Amygdala (tissue), 56 donors: ENCODE measurements at places on chromosomes 13 and 19.

- no peak for DNase-seq
These were observed 2741.4 kb downstream of the PCDH9 start for GRCh38 chr13:64488731-64489130.

DNA sequence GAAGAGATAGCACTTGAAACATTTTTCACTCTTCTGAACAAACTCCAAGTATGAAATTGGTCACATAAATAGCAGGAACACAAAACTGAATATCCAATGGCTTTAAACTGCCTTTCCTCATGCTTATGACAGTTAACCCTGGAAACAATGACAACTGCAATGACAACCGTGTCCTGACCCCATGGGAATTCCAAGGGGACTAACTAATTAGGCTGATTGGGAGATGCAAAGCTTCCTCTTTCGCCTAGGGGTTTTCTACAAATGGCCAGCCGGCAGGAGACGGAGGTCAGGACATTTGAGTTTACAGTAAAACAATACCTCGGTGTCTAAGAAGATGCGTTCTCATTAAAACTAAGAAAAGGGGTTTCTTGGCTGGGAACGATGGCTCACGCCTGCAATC is 53.0 kb upstream of the URAD start:
- DNase-seq: no peak

GRCh38 chr19:46925548-46925950 is 64.8 kb downstream of the ARHGAP35 start:
- DNase-seq: no peak

DNA sequence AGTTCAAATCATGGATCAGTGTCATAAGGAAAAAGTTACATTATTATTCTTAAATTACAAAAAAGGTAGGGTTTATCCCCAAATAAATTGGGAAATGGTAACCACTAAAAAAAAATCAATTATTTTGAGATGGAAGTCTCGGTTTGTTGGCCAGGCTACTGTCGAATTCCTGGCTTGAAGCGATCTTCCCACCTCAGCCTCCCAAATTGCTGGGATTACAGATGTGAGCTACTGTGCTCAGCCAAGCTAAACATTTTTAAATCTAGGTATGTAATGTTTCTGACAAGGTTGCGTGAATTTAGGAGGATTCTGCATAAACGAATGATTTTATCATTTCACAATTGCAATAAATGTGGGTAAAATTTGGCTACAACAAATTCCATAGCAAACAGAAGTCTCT is 2.0 kb downstream of the NAA16 start:
- no peak for DNase-seq

DNA sequence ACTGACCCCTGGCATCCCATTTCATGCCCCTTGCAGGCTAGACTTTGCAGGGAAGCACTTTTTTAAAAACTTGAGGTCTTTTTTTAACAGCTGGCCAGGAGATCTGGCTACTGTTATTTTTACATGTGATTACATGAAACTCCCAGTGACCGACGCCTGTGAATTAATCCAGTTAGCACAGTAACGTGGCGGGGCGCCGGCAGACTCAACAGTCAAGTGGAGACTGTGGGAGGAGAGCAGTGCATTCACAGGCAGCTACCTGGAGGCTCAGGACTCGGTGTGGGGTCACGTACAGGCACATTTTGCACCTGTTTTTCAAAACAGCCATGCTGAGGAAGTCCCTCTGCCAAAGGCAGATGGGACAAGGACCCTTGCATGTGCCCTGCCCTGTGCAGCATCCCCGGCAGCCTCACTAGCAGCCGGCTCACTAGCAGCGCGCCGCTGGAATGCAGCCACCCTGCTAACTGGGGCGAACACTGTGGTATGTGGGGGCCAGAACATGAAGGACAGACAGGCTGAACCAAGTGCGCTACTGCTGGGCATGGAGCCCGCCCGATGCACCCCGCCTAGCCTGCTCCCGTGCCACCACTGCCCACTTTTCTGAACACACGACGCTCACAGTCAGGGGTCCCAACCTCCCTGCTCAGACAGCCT is 18.7 kb downstream of the CAPS start:
- no peak for DNase-seq

DNA sequence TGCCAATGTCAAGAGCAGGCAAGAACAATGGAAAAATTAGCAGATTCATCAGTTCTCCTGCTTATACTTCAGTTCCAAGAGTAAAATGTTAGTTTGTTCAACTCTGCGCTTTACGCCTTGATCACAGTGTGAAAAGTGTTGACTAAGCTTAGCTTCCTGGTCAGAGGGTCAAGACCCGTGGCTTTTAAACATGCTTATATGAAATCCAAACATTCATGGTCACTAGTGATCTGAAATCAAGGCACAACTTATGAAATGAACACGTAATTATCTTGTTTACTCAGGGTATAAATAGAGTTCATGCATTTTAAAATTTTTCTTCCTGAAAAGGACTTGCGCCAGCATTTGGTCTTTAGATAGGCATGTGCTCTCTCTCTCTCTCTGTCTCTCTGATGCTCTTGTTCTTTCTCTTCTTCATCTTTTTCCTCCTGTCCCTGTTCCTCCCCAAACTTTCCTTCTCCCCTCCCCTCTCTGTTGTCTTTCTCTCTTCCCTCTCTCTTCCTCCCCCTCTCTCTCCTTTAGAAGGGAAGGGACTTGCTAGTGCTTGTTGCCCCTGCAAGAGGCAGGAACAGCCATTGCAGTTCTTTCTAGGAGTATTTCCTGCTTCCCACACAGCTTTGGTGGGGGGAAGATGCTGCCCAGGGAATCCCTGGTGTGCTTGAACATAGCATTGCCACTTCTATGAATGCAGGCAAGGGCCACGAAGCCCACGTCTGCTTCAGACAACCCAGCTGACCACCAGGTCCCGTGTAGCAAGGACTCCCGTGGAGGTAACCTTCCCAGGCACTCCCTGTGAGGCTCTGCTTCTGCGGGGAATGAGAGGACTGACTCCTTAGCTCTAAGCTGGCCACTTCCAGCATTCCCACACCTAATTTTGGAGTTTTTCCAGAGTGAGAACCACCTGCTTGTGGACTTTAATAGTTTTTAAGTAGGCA is 7.1 kb upstream of the ZNF536 start:
- DNase-seq: no peak

- no peak for DNase-seq
These were observed 166.3 kb downstream of the STK24 start for GRCh38 chr13:98410612-98411011.

- no peak for DNase-seq
These were observed 30.3 kb downstream of the LAMP1 start for GRCh38 chr13:113327391-113327765.

- DNase-seq: no peak
These were observed 57.3 kb downstream of the MBD3L2B start for GRCh38 chr19:6963937-6964336.

DNA sequence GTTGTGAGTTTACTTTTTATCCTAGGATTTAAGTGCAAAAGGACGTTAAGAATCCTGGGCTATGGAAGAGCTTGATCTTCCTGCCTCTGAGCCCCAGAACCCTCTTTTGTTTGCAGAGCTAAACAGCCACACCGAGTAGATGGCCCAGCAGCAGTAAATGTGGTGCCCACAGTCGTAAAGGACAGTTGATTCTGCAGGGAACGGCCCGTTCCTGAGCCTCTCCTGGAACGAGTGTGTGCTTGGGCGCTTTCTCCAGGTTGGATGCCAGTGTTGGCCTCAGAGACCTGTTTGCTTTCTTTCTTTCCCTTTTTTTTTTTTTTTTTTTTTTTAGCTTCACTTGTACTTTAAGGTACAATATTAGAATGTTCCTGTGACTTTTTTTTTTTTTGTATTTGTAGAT is 41.7 kb downstream of the SPATA13 start:
- DNase-seq: no peak

GRCh38 chr13:29926098-29926476 is 75.7 kb upstream of the UBL3 start:
- no peak for DNase-seq

DNA sequence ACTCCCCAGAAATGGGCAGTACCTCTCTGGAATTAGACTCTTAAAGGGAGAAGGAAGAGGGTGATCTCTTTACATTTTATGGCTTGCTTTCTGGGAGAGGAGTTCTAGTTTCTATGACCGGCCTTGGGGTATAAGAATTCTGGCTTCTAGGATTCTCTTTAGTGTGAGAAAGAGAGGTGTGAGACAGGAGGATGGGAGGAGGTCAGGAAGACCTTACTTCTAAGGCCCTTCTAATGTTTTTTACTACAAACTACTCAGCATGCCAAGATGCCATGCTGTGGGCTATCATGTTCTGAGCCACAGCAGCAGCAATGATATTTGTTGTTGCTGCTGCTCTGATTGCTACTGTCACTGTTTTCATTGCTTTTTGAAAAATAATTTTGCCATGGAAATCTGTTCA is 538.3 kb downstream of the SLITRK6 start:
- DNase-seq: no peak

DNA sequence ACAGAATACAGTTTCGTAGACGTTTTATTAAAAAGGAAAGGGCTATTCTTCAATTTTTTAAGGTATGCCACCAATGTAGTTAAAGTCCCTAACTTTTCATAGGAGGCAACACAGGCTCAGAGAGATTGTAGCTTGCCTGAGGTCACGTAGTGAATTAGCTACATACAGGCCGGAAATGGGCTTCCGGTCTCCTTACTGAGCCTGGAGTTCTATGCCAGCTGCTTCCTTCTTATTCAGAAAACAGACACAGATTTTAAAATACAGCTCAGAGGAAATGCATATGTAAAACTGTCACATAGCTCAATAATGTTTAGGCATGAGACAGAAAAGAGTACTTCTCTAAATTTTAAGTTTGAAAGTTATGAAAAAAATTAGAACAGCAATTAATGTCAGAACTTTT is 85.4 kb upstream of the TUBA3C start:
- DNase-seq: no peak

GRCh38 chr13:54373211-54373610 is 1344.6 kb downstream of the OLFM4 start:
- no peak for DNase-seq

DNA sequence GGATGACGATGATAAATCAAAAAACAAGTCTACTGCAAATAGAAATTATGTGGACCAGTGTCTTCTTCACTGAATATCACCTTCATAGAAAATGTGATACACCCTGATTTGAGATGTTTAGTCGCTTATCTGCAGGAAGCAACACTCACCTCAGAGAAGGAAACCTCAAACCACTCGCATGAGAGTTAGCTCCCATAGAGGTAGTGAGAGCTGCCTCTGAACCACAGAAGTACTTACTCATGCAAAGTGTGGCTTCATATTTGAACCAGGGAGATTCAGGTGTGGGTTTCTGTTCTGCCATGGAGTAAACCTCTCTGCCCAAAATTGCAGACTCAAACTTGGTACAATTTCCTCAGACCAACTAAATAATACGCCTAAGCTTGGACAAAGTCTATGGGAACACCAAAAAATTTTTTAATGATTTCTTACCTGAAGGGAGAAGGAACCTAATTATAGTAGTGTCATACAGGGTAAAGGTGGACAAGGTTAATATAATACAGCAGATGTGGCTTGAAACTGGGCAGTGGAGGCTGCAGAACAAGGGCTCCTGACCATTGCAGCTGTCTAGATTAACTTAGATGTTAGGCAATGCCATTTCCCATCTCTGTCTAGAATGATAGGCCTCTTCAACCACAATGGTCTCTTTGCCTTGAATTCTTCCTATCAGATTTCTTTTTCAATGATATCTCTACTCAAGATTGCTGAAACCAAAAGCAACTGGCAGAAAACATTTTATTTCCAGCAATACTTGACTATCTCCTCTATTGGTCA is 29.6 kb upstream of the RCBTB2 start:
- DNase-seq: no peak

- no peak for DNase-seq
These were observed 33.7 kb downstream of the VSTM1 start for GRCh38 chr19:54029930-54030490.

GRCh38 chr13:44220948-44221347 is 152.7 kb upstream of the SERP2 start:
- DNase-seq: no peak

DNA sequence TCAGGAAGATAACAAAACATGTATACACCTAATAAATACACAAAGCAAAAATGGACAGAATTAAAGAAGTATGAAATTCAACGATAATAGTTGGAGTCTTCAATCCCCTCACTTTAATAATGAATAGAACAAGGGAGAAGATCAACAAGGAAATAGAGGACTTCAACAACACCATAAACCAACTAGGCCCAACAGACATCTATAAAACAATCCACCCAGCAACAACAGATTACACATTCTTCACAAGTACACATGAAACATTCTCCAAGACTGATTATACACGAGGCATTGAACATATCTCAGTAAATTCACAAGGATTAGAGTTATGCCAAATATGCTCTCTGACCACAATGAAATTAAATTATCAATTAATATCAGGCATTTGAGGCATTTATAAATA is 185.5 kb upstream of the NBEA start:
- DNase-seq: no peak

- no peak for DNase-seq
These were observed 6.3 kb downstream of the KLK3 start for GRCh38 chr19:50861010-50861409.

- DNase-seq: no peak
These were observed 9.3 kb downstream of the ADPRHL1 start for GRCh38 chr13:113443991-113444390.
